Neural progenitor cell (in vitro differentiated cells): ENCODE measurements at places on chromosomes 4 and X.

- peak; percentile 54 for DNase-seq
Measured at GRCh38 chr4:138938366-138938690, 77.3 kb upstream of the NOCT start.

DNA sequence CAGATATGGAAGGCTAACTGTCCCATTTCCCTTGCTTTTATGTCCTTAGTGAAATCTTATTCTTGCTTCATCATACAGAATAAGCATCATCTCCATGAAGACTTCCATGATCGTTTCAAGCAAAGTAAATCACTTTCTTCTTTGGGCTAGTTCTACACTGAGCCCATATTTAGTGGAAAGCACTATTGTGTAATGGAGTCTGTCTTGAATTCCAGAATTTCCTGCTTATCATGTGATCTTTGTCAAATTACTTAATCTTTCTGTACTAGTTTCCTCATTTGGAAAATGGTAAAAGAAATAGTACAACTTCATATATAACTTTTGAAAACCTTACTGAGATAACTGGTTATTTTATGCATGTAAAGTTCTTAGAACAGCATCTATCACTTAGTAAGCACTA is 7.6 kb downstream of the ANAPC10 start:
- DNase-seq, result no peak

DNA sequence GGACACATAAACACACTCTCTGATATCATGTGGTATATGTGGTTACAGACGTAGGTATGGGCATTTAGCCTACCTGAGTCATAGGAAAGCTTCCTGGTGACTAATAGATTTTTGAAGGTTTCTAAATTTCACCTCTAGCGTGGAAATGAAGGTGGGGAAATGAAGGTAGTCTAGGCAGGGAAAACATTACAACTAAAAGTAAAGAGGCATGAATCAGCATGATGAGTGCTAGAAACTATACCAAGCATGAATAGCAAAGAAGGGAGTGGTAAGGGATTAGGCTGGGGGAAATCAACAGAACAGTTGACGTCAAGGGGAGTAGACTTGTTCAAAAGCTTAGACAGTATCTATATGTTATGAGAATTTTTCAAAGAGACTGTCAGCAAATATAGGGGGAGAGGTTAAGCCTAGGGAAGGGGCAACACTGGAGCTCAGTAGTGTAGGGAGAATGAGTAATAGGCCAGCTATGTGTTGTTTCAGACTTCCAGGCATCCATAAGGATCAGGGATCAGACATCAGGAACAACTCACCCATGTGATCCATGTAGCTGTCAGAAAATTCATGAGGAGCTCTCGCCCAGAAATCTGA is 279.3 kb upstream of the DIPK2B start:
- no peak for DNase-seq

DNA sequence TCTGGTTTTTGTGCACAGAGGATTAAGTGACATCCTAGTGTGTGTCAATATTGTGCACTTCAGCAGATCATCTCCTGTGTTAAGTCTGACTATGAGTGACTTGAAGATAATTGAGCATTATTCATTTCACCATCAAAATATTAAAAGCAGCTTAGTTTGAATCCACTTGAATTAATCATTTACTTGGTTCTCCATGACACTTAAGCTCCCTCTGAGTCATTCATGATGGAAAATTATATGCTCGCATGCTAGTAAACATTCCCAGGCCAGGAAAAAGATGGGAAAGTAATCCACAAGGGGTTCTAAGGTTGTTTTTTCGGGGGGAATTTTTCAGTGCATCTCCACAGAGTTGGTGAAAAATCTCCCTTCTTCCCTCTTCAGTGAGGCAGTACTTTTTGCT is 97.2 kb upstream of the EOLA2 start:
- DNase-seq, result no peak

DNA sequence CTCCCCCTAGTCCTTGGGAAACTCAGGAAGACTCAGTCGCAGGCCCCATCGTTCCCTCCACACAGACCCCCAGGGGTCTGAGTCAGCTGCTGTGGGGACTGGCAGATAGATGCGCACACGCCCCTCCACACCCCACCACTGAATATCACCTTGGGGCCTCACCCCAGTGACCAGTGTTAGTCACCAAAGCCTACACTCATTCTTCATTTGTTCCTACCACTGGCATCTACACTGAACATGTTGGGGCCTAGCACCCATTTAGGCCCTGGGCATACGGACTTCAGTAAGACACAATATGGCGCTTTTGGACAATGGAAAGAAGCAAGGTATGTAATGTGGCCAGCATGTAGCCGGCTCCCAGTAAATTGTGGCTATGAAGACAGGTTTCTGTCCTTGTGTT is 154.1 kb upstream of the PJA1 start:
- DNase-seq, result no peak

- DNase-seq, result no peak
Measured at GRCh38 chr4:28536124-28536523, 1675.5 kb downstream of the STIM2 start.

- no peak for DNase-seq
Measured at GRCh38 chr4:79290376-79290775, 35.5 kb downstream of the NAA11 start.

GRCh38 chr4:188911199-188911598 is 772.0 kb downstream of the TRIML1 start:
- DNase-seq, result no peak

DNA sequence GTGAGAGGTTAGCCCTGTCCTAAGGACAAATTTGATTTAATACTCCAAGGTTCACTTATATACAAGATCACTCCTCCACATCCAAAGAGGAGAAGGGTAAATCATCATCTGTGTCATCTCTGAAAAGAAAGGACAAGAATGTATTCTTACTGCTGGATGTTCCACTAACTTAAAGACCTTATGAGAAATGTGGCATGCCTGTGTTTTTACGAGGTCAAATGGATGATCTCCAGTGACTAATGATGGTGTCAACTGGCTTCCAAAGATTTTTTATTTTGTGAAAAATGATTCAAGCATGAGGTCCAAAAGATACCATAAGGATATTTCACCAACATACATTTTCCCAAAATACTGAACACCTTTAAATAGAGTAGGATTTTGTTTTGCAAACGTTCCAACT is 143.4 kb downstream of the PTCHD1 start:
- DNase-seq, result no peak

- DNase-seq, result no peak
Measured at GRCh38 chr4:138344054-138344453, 101.9 kb upstream of the SLC7A11 start.

DNA sequence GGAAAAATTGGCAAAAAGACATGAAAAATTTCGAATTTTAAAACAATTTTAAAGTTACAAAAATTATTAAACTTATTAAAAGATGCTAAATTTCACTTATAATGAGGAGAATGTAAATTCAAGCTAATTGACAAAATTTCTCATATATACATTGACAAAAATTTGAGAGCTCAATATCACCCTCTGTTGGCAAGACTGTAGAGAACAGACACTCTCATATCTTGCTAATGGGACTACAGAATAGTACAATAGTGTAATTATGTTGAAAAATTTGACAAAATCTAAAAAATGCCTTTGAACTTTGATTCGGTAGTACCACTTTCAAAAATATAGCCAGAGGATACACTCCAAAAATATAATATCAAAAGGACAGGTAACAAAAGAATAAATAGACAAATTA is 29.8 kb downstream of the DCAF8L2 start:
- peak; percentile 21 for DNase-seq

- no peak for DNase-seq
Measured at GRCh38 chr4:7355795-7356194, 78.9 kb downstream of the PSAPL1 start.

DNA sequence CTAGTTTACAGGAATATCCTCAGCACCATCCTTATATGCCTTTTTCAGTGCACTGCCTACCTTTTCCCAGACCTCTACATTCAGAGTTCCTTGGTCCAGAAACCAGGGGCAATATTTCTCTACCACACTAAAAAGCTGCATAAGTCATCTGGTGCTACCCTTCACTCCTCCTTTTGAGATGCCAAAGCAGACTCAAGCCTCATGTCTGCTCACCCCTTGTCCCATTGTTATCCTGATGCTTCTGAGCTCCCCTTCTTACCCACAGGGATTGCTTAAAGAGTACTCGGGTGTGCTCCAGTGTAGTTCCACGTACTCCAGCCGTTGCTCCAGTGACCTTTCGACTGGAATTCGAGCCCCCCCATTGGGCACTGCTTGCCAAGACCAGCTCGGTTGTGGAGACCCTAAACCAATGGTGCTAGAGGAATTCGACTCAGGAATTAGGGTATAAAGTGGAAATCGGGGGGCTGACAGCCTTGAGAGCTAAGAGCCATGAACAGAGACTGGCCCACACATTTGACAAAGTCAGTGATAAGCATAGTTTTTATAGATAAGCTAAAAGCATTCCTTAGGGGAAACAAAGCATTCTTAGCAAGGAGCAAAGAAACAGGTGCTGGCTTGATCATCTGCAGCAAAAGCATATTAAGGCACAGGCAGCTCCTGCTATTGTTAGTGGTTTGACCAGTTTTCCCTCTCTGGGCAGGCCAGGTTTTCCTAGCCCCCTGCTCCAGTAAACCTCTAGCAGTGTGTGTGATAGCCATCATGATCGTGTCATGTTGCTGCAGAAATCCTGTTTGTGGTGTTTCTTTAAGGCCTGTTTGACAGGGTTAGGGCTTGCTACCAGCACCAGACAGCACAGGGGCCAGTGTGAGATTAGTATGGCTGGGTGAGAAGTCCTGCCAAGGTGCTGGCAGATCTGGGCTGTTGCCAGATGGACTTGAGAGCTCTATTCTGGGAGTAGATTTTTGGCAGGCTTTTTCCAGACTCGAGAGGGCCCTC is 57.5 kb upstream of the WDR1 start:
- DNase-seq, result no peak

GRCh38 chr4:79083406-79084010 is 144.3 kb upstream of the PAQR3 start:
- peak; percentile 39 for DNase-seq

- DNase-seq, result no peak
Measured at GRCh38 chr4:138669479-138670315, 345.9 kb upstream of the NOCT start.

DNA sequence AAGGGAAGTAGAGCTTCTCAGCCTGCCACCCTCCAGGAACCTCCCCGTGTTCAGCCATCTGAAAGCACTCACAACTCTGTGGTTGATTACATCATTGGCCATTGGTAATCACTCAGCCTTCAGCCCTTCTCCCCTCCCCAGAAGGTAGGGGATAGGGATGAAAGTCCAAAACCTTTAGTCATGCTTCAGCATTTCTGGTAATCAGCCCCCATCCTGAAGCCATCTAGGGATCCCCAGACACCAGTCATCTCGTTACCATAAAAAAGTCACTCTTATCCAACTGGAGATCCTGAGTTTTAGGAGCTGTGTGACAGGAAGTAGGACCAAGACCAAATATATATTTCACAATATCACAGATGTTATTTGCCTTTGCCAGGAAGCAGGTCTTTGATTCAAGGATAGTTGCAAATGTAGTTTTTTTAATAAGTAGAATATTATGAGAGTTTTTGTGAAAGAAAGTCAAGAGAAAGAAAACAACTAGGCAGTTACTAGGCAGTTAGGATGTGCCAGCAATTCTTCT is 364.6 kb upstream of the NOCT start:
- no peak for DNase-seq

DNA sequence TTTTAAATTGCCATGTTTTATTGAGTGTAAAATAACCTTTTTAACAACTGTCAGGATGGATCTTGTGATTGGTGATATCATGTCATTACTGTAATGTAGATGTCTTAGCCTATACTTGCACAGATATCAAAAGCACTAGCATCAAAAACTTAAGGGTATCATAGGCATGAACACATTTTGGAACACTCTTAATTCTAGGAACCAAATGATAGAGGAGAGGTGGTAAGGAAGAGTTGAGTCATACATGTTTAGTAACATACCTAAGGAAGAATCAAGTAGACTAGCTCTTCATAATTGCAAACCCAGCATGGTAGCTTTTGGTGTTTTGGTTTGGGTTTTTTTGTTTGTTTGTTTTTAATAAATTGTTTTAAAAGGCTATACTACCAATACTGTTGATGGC is 43.4 kb downstream of the SMARCAD1 start:
- DNase-seq, result no peak

DNA sequence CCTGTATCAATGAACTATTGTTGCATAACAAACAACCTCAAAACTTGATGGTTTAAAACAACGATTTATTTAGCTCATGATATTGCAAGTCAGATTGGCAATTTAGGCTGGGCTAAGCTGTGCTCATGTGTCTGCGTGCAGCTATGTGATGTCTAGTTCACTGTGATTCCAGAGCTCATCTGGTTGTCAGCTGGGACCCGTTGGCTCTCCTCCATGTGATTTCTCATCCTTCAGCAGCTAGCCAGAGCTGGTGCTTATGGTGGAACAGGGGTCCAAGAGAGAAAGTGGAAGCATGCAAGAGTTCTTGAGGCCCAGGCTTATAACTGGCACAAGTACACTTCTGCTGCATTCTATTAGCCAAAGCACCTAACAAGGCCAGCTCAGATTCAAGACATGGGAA is 28.8 kb upstream of the TRPC3 start:
- no peak for DNase-seq

DNA sequence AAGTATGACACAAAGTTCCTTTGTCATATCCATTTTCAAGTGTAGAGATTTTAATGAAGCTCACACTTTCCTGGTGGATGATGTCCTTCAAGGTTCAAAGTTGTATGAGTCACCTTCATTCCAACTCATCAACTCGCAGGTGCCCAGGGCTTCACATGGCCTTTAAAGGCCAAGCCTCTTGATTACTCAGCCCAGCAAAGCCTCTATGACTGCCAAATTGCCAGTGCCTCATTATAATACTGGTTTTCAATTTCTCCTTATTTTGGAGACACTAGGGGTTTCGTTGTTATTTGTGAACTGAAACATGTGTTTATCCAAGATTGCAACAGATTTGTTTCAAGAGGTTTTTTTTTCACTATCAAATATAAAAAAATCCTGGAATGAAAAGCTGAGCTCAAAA is 45.9 kb upstream of the PPP3CA start:
- DNase-seq, result no peak

GRCh38 chr4:53705972-53706371 is 114.7 kb upstream of the LNX1 start:
- no peak for DNase-seq

GRCh38 chr4:1239950-1240307 is 9.0 kb downstream of the CTBP1 start:
- no peak for DNase-seq

DNA sequence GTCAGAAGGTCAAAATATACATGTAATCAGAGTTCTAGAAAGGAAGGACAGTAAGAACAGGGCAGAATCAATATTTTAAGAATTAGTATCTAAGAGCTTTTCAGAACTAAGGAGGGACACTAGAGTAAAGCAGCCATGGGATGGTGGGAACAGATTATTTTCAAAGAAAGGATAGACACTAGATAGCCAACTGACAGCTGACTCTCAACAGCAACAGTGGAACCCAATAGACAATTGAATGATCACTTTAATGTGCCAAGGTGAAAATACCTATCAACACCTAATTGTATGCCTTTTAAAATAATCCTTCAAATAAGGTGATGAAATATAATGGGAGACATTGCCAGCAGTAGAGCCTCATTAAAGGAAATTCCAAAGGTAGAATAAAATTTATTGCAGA is 26.5 kb upstream of the CCDC160 start:
- no peak for DNase-seq

GRCh38 chrX:118847676-118848075 is 24.1 kb downstream of the ZCCHC12 start:
- DNase-seq, result peak; percentile 69
